ENCODE measurements at places on chromosomes 3 and 15.

DNA sequence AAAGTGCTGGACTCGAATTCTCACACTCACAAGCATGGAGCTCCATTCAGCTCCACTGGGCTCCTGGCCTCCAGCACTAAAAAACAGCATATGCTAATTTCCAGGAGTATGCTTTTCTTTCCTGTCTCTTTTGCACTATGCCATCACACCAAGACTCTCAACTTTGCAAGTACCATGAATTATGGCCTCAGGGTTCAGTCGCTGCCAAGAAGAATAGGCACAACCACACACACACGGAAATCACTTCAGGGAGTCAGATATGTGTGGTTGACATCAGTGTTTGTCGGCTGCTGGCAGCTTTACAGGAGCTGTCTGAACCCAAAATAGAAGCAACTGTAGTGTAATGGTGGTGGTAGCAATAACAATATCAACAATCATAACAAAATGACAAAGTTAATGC is 305.0 kb upstream of the SLCO3A1 start:
- DNase-seq, result no peak

DNA sequence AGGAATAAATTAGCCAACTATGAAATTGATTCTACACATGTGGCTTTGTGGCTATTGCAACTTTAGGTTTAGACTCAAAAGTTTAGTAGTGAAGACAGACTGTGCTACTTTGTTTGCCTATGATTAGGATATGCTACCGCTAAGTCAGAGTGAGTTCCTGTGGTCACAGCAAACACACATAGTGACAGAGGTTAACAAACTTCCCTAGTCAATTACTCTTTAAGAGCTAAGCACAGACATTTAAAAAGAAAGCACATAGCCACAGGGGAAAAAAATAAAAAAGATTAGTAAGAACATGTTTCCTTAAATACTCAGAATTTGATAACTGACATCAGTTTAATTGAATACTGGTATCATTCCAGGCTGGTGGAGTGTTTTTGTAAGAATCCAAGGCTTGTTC is 207.1 kb downstream of the GBE1 start:
- no peak for DNase-seq

DNA sequence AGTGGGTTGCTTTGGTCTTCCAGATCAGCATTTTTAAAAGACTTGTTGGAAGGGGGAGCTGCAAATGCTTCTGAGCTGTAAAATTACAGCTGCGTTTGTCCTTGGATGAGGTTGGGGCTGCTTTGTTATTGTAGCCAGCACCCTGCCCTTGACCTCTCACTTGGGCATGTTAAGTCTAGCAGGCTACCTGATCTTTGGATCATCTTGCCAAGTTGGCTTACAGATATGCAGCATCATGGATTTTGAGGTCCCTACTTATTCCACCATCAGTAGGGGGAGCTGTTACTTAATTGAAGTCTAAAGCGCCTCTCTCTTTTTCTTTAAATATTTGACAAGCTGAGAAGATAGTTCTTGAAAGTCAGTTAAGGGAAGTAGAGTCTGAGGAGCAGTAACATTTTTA is 793.0 kb downstream of the MCTP2 start:
- no peak for DNase-seq

DNA sequence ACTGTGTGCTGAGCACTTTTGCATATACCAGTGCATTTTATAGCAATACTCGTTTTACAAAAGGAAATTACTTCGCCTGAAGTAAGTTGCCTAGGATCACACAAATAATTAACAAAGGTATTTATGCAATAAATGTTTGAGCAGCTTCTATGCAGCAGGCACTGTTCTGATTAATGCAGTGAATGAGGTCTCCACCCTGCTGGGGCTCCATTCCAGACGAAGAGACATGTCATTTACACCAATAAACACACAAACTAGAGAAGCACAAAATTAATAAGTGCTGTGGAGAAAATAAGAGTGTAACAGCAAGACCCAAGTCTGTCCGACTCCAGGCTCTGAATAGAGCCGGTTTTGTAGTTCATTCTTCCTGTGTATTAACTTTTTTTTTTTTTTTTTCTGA is 17.5 kb downstream of the NOX5 start:
- no peak for DNase-seq

GRCh38 chr3:187025254-187025655 is 94.9 kb downstream of the ST6GAL1 start:
- DNase-seq, result no peak

DNA sequence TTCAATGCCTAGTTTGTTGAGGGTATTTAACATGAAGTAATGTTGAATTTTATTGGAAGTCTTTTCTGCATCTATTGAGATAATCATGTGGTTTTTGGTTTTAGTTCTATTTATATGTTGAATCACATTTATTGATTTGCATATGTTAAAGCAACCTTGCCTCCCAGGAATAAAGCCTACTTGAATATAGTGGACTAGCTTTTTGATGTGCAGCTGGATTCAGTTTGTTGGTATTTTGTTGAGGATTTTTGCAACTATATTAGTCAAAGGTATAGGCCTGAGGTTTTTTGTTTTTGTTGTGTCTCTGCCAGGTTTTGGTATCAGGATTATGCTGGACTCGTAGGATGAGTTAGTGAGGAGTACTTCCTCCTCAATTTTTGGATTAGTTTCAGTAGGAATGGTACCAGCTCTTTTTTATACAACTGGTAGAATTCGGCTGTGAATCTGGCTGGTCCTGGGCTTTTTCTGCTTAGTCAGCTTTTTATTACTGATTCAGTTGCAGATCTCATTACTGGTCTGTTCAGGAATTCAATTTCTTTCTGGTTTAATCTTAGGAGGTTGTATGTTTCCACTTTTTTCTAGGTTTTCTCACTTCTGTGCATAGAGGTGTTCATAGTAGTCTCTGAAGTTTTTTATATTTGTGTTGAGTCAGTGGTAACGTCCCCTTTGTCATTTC is 209.8 kb upstream of the RBMS3 start:
- DNase-seq, result no peak

GRCh38 chr3:139119331-139120025 is 74.8 kb upstream of the PRR23C start:
- DNase-seq, result no peak

DNA sequence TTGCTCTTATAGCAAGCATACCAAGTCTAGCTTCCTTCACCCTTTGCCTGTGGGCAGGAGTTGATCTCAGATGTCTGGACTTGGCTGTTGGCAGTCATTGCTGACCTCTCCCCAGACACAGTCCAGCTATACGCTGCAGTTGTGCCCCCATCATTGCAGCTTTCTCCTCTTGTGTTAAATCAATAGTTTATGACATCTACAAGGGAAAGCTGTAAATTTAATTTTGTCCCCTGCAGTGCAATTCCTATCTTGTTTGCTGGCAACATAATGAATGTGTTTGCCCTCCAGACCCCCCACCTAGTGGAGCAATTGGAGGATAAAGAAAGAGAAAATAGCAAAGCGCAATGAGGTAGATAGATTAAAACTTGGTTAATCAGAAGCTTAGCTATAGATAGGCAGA is 280.2 kb downstream of the LSAMP start:
- peak; percentile 58 for DNase-seq

DNA sequence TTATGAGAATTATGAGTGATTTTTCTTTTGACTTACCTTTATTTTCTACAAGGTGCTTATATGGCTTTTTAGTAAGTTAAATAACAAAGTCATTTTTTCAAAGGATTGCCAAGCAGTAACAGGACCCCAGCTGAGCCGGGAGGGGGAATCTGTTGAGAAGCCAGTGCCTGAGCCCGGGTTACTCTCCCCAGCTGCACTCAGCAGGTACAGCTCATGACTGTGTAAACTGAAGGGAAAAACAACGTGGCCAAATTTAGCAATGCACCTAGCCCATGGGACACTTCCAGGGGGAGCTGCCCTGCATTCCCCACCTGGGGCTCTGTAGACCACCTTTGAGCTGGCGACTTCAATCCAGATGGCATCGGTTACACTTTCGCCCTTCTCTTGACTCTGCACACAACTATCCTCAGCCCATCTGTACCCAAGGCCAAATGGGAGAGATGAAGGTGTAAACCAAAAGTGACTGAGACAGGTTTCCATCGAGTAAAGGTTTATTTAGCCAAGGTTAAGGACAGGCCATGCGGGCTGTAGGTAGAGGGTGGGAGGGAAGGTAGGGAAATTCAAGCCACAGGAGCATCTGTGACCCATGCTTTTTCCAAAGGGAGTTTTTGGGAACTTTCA is 18.2 kb upstream of the HCN4 start:
- no peak for DNase-seq

GRCh38 chr3:7382293-7383010 is 521.5 kb downstream of the GRM7 start:
- no peak for DNase-seq

DNA sequence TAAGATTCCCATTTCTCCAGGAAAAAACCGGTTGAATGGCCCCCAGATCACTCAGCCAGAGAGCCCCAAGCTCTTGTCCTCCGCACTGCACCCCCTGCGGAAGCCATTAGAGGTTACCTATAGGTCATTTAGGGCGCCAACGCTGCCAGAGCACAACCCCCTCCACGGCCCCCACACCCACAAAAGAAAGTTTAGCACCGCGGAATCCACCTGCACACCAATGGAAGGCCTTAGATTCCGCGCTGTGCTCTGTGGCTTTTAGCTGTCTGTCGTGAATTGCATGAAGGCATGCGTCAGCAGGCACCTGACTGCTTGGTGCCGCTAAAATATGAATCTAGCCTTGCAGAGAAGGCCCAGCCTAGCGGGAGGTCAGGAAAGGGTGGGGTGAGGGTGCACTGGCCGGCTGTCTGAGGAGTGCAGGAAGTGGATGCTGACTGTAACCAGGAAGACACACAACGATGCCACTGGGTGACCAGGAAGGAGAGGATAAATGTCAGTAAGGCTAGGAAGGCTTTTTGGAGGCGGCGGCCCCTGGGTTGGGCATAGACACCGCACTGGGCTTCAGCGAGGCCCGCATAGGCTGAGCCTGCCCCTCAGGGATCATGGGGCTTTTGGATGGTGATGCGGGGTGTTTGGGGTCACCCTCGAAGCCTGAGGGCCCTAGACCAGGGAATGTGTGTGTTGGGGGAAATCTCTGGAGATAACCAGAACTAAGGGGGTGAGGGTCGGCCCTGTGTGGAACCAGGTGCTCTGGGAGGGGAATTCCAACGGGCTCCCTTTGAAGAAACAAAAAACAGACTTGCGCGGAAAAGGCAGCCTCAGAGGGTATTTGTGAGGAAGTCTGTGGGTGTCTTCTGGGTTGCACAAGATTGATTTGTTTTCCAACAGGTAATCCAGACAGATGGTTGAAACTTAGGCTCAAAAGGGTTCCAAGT is 976 bp upstream of the NUP210 start:
- DNase-seq, result no peak

DNA sequence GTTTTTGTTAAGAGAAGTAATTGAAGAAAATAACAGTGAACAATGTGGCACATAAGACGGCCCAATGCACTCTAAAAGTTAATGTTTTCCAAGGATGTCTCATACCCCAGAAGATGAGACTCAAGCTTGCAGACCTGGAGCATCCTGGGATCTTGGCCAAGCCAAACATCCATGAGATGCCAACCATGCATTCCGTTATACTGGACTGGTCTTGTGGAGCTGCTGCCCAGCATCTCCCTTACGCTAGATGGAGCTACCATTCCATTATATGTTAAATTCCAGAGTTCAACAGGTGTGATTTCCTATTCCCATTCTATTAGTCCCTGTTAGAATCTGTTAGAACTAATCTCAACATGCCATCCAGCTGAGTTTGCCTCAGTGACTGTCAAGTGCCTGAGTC is 181.8 kb downstream of the PDCD6IP start:
- peak; percentile 0 for DNase-seq

GRCh38 chr15:36067483-36068274 is 511.7 kb upstream of the CDIN1 start:
- no peak for DNase-seq

- DNase-seq, result no peak
Observed at GRCh38 chr3:187210545-187211327, 13.4 kb downstream of the RTP1 start.

GRCh38 chr3:161914703-161915417 is 418.3 kb downstream of the OTOL1 start:
- DNase-seq, result no peak

- DNase-seq, result no peak
Observed at GRCh38 chr15:65213241-65213640, 2.0 kb upstream of the CILP start.

DNA sequence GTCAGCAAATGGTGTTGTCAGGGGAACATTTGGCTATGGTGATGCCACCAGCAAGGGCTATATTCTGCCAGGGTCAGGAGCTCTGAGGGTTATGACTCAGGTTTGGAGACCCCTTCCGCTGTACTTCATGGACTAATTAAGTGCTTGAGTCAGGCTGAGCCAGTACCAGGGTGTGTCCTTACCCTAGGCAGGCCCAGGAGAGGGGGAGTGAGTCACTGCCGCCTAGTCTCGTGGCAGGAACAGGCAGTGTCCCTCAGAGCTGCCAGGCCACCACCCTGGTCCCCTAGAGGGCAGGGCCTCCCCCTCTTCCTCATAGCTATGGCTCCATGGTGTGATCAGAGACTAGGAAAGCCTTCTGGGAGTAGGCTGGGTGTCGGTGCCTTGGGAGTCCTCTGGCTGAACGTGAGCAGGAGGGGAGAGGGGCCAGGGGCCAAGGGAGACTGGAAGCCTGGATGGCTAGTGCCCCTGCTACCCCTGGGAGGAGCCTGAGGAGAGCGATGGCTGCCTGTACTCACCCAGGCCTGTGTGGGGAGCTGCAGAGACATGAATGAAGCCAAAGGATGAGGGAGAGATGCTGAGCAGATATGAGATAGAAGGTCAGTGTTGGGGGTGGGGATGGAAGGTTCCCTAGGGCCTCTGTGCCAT is 10.6 kb downstream of the MAPKAPK3 start:
- no peak for DNase-seq

DNA sequence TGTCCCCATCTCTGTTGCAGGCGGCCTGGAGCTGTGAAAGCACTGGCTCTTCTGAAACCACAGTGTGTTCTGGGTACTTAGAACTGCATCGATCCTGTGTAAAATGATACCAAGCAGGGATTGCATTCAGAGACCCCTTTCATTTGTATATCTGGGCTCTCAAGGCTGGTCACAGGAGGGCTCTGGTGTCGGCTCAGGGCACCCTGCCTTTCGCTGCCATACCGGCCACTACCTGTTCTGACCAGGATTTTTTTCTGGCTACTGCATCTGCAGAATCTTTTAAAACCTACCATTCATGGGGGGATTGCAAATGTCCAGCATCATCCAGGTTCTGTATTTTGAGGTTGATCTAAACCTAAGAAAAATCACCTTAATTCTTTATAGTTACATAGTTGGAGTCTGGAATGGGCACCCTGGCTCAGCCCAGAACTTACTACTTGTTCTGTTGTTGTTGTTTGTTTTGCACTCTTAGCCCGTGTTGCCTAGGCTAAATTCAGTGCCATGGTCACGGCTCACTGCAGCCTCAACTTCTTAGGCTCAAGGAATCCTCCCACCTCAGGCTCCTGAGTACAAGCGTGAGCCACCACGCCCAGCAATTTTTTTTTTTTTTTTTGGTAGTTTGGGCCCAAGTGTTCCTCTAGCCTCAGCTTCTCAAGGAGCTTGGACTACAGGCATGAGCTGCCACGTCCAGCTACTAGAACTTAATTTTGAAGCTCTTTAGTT is 52.7 kb downstream of the TRIM71 start:
- no peak for DNase-seq

GRCh38 chr3:68523330-68523729 is 409.0 kb downstream of the TAFA4 start:
- no peak for DNase-seq

GRCh38 chr15:66946578-66947164 is 118.7 kb upstream of the SMAD3 start:
- peak; percentile 19 for DNase-seq

GRCh38 chr3:195906865-195907683 is 1.3 kb downstream of the TNK2 start:
- no peak for DNase-seq

- no peak for DNase-seq
Observed at GRCh38 chr15:78050441-78050809, 27.1 kb downstream of the TBC1D2B start.

Data from NCI-H1930 (cell line).